MG63 (cell line): ENCODE measurements at places on chromosomes 16 and 17. TPM values are rescaled to one million over a fixed set of nuclear protein-coding genes. Genes with fewer than 3 reads are reported as not detected.

- peak; percentile 34 for DNase-seq
These were observed 3.5 kb downstream of the CORO6 start for GRCh38 chr17:29619251-29619650.

Gene KREMEN2
- total RNA-seq: 0.26 and 1.0 TPM in 2 replicates

Gene CACNG3
- not detected in 2 replicates for total RNA-seq

Gene HIGD1B
- not detected in 2 replicates for total RNA-seq

GRCh38 chr17:8608001-8608400 is 22.5 kb downstream of the MYH10 start:
- no peak for DNase-seq

GRCh38 chr17:7538891-7539545 is 9.8 kb upstream of the TNFSF12 start:
- DNase-seq: no peak

Gene ESRP2
- total RNA-seq: 0.36 TPM in 1 of 2 replicates, not detected in the other

DNA sequence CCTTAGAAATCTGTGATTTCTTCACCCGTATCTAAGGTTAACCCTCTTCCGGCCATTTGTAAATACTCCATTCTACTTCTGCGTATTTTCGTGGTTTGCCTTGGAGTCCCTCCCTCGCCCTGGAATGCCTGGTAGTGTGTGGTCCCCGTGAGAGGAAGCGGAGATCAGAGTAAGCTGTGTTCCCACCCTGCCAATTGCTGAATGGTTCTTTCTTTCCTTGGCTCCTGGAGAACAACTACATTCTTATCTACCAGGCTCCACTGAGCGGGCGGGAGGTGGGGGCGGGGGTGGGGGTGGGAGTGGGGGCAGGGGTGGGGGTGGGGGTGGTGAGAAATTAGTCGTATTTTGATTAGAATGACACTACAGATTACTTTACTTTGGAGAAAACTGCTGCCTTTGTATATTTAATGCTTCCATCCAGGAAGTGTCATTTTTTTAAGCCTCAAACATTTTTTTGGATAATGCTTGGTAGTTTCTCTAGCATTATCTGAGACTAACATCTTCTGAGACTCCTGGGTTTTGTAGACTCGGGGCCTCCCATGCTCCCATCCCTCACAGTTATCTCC is 20.9 kb upstream of the FASN start:
- no peak for DNase-seq

Gene KLHL10
- total RNA-seq: not detected in 2 replicates

DNA sequence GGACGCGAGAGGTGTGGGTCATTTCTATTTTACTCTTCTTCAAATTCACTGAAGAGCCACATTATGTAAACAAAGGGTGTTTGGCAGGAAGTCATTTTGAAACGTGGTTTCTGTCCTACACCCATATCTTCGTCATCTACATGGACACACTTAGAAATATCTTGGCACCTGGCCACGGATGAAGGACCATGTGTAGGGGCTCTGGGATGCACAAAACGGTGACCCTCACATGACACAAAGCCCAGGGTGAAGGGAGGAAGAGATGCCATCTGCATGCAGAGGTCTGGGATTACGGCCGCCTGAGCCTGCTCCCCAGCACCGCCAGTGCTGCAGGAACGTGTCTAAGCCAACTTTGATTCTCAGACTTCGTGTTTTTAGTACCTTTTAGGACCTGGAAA is 130.2 kb upstream of the CHMP6 start:
- DNase-seq: no peak

GRCh38 chr16:81715358-81716196 is 63.5 kb upstream of the PLCG2 start:
- no peak for DNase-seq

Gene ZNF232
- 10.7 and 15.9 TPM in 2 replicates for total RNA-seq

Gene ZNF750
- total RNA-seq: not detected in 2 replicates

Gene NGFR
- total RNA-seq: 3.4 and 3.6 TPM in 2 replicates

Gene DNAAF8
- 2.8 and 3.4 TPM in 2 replicates for total RNA-seq

GRCh38 chr17:73595479-73595878 is 48.8 kb downstream of the SDK2 start:
- DNase-seq: peak; percentile 94

DNA sequence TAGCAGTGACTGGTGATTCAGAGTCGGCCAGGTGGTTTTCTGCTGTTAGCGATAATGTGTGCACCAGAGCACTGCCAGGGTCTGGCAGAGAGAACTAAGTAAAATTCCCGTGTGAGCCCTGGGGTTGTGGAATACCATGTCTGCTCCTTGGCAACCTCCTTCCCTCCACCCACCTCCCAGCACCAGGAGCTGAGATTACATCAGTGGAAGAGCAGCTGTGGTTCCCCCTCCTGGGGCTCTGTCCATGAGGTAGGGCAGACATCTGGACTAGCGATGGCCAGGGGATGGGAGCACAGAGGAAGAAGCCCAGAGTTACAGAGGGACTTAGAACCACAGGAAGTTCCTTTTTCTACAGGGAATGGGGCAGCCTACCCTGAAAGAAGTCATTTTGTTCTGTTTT is 15.8 kb downstream of the CLEC10A start:
- DNase-seq: peak; percentile 84

Gene WIPF2
- 5.5 and 7.4 TPM in 2 replicates for total RNA-seq

- DNase-seq: no peak
These were observed 7.8 kb downstream of the ITGAX start for GRCh38 chr16:31362476-31363405.

- no peak for DNase-seq
These were observed 515.0 kb upstream of the SALL1 start for GRCh38 chr16:51666074-51666473.

Gene SCNN1G
- not detected in 2 replicates for total RNA-seq

- DNase-seq: no peak
These were observed 134.4 kb upstream of the NLRP1 start for GRCh38 chr17:5718726-5719125.

Gene RUNDC3A
- total RNA-seq: not detected in 2 replicates

Gene C16orf92
- not detected in 2 replicates for total RNA-seq

GRCh38 chr16:684961-685696 is 995 bp upstream of the JMJD8 start:
- no peak for DNase-seq

- no peak for DNase-seq
These were observed 80.0 kb downstream of the CPPED1 start for GRCh38 chr16:12723681-12724080.

GRCh38 chr17:819251-819650 is 37.1 kb downstream of the MRM3 start:
- no peak for DNase-seq

DNA sequence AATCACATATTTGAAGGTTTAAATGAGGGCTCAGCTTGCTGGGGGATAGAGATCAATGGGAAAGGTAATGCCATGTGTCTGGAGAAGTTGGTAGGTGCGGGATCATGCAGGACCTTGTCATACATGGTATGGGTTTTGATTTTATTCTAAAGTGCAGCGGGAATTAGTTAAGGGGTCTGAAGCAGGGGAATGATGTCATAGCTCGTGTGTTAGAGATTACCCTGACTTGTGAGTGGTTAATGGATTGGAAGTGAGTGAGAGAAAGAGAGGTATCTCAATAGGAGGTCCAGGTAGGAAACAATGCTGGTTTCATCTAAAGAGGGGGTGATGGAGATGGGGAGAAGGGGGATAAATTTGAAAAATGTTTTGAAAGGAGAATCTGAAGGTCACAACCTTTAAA is 280.0 kb downstream of the SHISA9 start:
- no peak for DNase-seq

DNA sequence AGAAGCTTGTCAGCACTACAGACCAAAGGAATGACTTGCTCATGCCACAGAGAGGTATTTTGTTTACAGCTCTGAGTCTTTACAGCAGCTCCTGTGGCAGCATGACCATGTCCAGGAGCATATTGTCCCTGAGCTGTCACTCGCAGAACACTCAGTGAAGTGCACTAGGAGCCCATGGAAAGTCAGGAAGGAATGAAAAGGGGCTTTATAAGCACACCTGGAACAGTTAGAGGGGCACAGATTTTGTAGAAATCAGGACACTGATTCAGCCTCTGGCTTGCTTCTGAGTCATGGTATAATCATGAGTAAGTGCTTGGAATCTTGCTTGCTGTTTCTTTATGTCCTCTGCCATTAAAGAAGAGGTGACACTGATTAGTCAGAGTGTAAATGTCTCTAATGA is 41.0 kb downstream of the TADA2A start:
- DNase-seq: no peak

- DNase-seq: no peak
These were observed 334.1 kb upstream of the XYLT1 start for GRCh38 chr16:17804857-17805256.

DNA sequence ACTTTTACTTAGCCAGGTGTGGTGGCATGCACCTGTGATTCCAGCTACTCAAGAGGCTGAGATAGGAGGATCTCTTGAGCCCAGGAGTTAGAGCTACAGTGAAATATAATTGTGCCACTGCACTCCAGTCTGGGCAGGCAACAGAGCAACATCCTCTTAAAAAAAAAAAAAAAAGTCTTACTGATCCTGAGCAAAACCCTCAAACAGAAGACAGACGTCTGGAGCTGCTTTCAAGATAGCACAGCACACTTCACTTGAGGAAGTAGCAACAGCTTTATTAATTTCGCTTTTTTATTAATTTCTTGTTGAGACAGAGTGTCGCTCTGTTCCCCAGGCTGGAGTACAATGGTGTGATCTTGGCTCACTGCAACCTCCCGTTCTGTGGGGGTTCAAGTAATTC is 10.2 kb upstream of the GGA2 start:
- DNase-seq: no peak

DNA sequence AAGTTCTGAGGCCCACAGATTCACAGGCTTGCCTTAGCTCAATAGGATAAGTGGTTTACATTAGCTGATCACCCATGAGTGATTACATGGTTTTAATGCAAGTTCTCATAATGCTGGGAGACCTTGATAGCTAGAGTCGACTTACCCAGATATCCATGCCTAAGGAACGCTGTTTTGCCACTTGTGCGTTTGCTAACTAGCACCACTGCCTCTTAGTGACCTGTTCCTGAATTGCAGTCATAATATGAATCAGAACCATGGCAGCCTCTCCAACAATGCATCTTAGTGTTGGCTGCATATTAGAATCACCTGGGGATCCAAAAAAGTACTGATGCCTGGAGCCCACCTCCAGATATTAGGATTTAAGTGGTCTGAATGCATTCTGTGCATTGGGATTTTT is 251.1 kb upstream of the CDH5 start:
- DNase-seq: no peak
